ENCODE measurements at places on chromosomes 2 and 18.

DNA sequence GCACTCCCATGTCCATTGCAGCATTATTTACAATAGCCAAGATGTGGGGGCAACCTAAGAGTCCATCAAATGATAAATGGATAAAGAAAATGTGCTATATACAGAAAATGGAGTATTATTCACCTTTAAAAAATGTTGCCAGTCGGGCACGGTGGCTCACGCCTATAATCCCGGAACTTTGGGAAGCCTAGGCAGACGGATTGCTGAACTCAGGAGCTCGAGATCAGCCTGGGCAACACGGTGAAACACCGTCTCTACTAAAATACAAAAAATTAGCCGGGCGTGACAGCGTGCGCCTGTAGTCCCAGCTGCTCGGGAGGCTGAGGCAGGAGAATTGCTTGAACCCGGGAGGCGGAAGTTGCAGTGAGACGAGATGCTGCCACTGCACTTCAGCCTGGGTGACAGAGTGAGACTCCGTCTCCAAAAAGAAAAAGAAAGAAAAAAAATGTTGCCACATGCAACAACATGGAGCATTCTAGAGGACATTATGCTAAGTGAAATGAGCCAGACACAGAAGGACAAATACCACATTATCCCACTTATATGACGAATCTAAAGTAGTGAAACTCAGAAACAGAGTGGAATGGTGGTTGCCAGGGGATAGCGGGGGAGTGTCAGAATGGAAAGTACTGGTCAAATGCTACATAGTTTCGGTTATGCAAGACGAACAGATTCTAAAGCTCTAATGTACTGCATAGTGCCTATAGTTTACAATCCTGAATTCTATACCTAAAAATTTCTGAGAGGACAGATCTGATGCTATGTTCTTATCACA is 1385.6 kb upstream of the TMEFF2 start:
- no peak for DNase-seq

GRCh38 chr2:168245074-168245825 is 2.1 kb downstream of the STK39 start:
- no peak for DNase-seq

- no peak for DNase-seq
Measured at GRCh38 chr2:206688990-206689389, 29.2 kb downstream of the DYTN start.

GRCh38 chr2:121524685-121525425 is 5.8 kb upstream of the RNU4ATAC start:
- DNase-seq, result no peak

- DNase-seq, result no peak
Measured at GRCh38 chr2:67015681-67016080, 381.5 kb upstream of the ETAA1 start.

DNA sequence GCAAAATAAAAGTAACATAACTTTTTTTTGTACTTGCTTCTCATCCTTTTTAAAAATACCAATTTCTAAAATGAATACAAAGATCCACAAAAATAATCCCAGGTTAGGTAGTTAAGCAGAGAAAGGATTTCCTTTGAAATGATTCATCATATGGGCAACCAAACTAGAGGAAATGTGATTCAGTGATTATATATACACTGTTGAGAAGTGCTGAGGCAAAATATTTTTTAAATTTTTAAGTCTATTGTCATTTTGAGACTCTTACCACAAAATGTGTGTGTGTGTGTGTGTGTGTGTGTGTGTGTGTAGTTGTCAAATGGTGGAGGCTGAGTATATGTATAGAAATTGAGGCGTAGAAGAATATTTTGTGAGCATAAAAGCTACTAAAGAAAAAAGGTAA is 1075.3 kb downstream of the LRP1B start:
- no peak for DNase-seq
